ENCODE measurements at places on chromosomes 4 and X.
A peak's percentile ranks its signal among the peaks of the same experiment; 100 is the strongest.

DNA sequence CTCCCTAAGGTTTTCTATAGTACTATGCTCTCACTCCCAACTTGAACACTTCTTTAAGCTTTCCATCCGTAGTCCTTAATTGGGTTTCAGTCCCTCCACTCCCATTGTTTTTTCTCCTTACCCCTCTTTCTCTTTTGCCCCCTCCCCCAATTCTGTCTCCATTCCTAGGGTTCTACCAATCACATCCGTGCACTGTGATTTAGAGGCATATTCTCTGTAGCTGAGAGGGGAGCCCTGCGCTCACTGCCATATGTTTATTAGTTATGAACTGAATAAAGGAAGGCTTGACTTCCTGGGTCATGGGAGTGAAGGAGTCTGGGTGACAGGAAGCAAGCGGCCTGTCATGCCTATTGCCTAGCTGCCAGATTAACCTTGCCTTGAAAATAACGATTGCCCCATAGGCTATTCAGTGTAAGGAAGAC is 471 bp downstream of the MCTS1 start:
- peak; percentile 50 for DNase-seq

GRCh38 chr4:55989766-55990165 is 41.0 kb downstream of the CEP135 start:
- DNase-seq = no peak

GRCh38 chrX:19887911-19888879 is 795 bp upstream of the SH3KBP1 start:
- peak; percentile 86 for DNase-seq

GRCh38 chrX:47936224-47936939 is 67.4 kb downstream of the ZNF182 start:
- no peak for DNase-seq

DNA sequence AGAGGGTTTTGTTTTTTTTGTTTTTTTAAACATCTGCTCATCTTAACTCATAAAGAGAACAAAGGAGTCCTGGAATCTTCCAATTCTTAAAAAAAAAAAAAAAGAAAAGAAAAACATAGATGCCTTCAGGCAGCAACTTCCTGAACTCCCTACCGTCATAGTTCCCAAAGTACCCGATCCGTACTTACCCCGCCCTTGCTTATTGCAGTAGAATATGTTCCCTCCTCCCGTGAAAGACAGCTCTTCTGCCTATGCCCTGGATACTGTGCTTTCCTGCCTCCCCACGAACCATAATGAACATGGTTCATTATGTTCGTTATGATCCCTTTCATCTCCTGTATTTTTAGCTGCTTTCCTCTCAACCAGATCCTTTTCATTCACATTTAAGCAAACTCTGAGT is 40.3 kb downstream of the KLHL5 start:
- DNase-seq = no peak

DNA sequence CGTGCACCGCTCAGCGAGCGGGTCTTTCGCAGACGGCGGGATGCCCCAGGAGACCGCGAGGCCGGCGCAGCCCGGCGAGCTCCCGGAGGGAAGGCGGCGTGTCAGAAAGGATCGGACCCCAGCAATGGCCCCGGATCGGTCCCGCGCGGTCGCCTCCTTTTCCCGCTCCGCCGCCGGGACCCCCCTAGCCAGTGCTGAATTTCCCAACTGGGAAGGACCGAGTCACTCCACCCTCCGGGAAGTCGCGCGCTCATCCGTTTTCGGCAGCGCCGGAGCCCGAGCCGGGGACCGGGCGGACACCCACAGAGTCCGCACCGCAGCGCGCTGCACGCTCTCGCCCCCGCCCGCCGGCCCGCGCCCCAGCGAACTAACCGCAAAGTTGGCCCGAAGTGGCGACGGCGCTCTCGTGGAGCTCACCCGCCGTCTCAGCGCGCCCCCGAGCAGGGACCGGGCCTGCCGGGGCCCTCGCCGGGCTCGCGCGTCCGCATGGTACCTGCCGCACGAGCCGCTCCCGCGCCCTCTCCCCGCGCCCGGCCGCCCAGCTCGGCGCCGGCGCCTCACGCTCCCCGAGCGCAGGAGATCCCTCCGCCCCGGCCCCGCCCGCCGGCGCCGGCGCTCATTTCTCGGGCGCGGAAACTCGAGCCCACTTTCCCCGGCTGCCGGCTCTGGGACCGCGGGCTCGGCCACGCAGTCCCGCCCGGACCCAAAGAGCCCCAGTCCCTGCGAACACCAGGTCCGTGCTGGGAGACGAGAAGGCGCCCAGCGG is at the start of gene FAT1:
Gene FAT1 (minus strand): TSS at position 565 of the 766 bp plus-strand sequence. CDS start 14,029 bp downstream, outside the sequence.
- DNase-seq = peak; percentile 71

- no peak for DNase-seq
These were observed 510.4 kb downstream of the ANKRD50 start for GRCh38 chr4:124202099-124202498.

- DNase-seq = no peak
These were observed 61.1 kb downstream of the MAD2L1 start for GRCh38 chr4:120005527-120005926.

All from HT-29 (cell line).